Psoas muscle (tissue), 8 donors: ENCODE measurements at places on chromosomes 7 and 10. TPM values are rescaled to one million over a fixed set of nuclear protein-coding genes. Genes with fewer than 3 reads are reported as not detected.

DNA sequence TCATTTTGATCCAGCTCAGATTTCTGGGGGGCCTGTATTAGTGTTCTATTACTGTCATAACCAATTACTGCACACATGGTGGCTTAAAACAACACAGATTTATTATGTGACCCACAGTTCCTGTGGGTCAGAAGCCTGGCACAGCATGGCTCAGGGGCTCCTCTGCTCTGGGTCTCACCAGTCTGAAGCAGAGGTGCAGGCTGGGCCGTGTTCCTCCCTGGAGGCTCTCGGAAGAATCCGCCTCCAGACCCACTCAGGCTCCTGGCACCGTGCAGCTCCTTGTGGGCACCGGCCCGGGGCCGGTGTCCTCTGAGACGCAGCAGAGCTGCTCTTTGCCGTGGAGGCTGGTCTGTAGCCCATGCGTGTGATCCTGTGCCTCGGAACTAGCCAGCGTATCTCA is 61.5 kb downstream of the RAMP3 start:
- DNase-seq: no peak

Gene PILRA
- total RNA-seq: 2.3 TPM

Gene SMKR1
- total RNA-seq: not detected

Gene CXCL12
- total RNA-seq: 47.6 TPM

Gene COL13A1
- 3.7 TPM for total RNA-seq

Gene PTPRN2
- 0.48 TPM for total RNA-seq

DNA sequence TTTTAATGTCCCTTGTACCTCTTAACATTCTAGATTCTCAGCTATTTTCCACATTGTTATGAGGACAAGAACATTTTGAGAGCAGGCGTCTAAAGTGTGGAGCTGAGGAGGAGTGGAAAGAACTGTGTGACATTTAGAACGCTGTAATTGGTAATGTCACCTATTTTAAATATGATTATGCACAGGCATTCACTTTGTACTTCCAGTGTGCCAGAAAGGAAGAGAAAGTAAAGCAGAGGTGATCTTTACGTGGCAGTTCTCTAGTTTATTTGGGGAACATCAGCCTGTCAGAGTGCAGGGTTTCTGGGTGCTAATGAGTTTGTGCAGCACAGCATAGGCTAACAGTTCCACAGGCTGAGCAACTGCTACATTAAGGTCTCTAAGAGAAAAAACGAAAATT is 498.4 kb upstream of the POM121L12 start:
- DNase-seq: no peak

Gene CPVL
- total RNA-seq: 6.1 TPM

GRCh38 chr10:44394696-44395381 is 9.9 kb upstream of the CXCL12 start:
- DNase-seq: no peak

DNA sequence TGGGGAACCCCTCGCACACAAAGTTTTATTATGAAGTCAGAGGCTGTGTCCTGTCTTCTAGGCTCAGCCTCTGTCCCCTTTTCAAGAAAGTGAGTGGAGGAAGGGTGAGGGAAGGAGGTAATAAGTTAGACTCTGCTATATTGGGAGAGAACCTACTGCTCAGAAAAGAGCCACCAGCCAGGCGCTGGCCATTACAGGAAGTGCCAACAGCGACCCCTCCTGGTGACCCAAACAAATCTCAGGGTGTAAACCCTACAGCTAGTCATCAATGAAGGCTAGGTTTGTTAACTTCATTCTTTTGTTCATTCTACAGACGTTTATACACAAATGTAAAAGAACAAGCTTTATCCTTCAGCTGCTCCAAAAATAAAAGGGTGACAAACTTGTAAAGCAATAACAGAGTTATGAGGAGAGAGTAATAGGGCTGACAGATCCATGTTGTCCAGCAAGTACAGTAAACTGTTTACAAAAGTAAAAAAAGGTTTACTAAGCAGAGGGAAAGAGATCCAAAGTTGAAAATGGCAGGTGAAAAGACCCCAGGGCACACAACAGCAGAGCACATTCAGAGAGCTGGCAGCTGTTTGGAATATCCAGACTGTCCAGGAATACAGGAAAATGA is 82.7 kb downstream of the FAM204A start:
- DNase-seq: no peak

DNA sequence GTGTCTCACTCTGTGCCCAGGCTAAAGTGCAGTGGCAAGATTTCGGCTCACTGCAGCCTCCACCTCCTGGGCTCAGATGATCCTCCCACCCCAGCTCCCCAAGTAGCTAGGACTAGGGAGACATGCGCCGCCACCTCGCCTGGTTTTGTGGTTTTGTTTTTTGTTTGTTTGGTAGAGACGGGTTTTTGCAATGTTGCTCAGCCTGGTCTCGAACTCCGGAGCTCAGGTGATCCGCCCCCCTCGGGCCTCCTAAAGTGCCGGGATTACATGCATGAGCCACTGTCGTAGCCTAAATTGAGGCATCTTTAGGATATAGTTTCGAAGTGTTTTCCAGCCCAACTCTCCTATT is 781 bp downstream of the ZNF727 start:
- DNase-seq: no peak
